ENCODE measurements at places on chromosomes 3 and 15. TPM values are rescaled to one million over a fixed set of nuclear protein-coding genes. Genes with fewer than 3 reads are reported as not detected.

Gene OIP5
- total RNA-seq, result 0.55 TPM

DNA sequence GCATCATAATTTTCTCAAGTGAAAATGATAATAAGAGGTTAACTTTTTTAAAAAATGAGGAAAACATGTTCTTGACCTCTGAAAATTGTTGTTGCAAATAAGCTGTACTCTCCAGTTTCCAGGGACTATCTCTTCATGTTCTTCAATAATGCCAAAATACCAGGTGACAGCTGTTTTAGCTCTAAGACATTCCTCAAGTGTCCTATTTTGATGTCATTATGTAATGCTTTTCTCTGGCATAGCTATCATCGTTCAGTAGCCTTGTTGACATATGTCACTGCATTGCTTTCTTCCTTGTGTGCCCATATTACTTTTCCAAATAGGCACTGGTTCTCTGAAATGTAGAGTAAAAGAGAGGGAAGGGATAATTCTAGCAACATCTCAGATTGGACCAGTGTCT, 5.7 kb upstream of the FILIP1L start:
- no peak overlapping the region for H3K27ac ChIP-seq
- no peak for DNase-seq
- H3K4me3 ChIP-seq, result no peak overlapping the region
- H3K36me3 ChIP-seq, result no peaks in the 10 kb centered on the region
- H3K27me3 ChIP-seq, result no peaks in the 10 kb centered on the region

GRCh38 chr3:48634661-48635221, 520 bp downstream of the SLC26A6 start:
- peaks cover 18% of the 10 kb centered on the region for H3K4me1 ChIP-seq
- H3K27ac ChIP-seq, result peak overlapping the region; percentile 70
- DNase-seq, result peak; percentile 78

Gene SEMA3B
- total RNA-seq, result 120 TPM

DNA sequence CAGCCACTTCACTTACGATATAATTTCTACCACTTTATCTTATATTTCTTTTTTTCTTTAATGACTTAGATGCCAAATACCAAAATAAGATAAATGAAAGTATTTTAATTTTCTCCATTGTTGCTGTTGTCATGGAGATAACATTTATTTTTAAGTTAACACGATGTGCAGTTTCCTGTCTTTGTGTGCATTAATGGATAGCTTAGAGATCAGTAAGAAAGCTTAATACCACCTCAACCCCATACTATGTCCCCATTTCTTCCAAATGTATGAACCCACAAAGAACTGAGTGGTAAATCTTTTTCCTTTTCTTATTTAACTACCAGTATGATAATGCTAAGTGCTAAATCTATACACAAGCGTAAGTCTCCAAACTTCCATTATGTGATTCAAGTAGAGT, 17.1 kb downstream of the PCNP start:
- H3K36me3 ChIP-seq, result peaks cover 73% of the 10 kb centered on the region
- no peaks in the 10 kb centered on the region for H3K4me1 ChIP-seq
- no peaks in the 10 kb centered on the region for H3K27me3 ChIP-seq
- no peak overlapping the region for H3K27ac ChIP-seq
- no peak overlapping the region for H3K4me3 ChIP-seq

DNA sequence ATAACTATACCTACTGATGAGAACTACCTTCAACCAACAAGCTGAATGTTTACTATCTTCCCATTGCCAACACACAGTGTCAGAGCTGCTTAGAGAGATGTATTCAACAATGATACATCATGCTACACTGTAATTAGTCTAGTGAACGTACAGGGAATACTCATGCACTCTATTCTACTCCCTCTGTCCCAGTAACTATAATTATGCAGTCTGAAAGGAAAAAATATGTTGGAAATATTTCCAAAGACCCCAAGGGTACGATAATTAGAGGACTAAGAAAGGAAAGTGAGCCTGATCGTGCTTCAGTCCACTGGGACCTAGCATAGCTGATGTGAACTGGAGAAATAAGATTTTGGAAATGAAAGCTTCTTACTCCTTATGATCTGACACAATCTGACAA, 36.9 kb upstream of the FSIP1 start:
- DNase-seq, result no peak
- no peak overlapping the region for H3K27ac ChIP-seq
- H3K4me3 ChIP-seq, result no peak overlapping the region
- H3K27me3 ChIP-seq, result no peaks in the 10 kb centered on the region

Gene DCBLD2
- 35.8 TPM for total RNA-seq

Gene GPR62
- not detected for total RNA-seq

- no peak overlapping the region for H3K27ac ChIP-seq
- no peaks in the 10 kb centered on the region for H3K4me1 ChIP-seq
- no peak for DNase-seq
- no peaks in the 10 kb centered on the region for H3K27me3 ChIP-seq
Measured at GRCh38 chr15:58671186-58671585, 78.3 kb downstream of the ADAM10 start.

Gene ST6GAL1
- 116 TPM for total RNA-seq

- H3K36me3 ChIP-seq, result no peaks in the 10 kb centered on the region
- no peak overlapping the region for H3K27ac ChIP-seq
- no peaks in the 10 kb centered on the region for H3K4me1 ChIP-seq
- DNase-seq, result peak; percentile 39
- no peaks in the 10 kb centered on the region for H3K27me3 ChIP-seq
Measured at GRCh38 chr3:14767245-14768051, 51.3 kb upstream of the FGD5 start.

Gene CCR9
- not detected for total RNA-seq

DNA sequence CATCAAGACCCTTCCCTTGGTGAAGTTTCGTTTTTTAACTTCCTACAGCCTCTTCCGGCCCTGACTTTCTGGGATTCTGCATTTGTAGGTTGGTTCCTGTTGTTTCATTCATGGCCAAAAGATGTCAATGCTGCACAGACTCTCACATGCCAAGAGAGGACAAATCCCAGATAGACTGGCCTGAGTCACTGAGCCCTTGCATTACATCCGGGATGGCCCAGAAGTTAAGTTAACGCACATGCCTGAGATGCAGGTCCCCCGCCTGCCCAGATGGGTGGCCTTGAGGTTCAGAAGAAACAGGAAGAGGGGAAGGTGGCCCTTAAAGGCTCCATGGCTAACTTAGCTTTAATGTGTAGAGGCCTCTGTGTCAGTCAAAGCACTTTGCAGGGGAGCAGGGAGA, 51.6 kb upstream of the SRGAP3 start:
- no peaks in the 10 kb centered on the region for H3K27me3 ChIP-seq
- peaks cover 5% of the 10 kb centered on the region for H3K4me1 ChIP-seq
- no peak overlapping the region for H3K4me3 ChIP-seq

DNA sequence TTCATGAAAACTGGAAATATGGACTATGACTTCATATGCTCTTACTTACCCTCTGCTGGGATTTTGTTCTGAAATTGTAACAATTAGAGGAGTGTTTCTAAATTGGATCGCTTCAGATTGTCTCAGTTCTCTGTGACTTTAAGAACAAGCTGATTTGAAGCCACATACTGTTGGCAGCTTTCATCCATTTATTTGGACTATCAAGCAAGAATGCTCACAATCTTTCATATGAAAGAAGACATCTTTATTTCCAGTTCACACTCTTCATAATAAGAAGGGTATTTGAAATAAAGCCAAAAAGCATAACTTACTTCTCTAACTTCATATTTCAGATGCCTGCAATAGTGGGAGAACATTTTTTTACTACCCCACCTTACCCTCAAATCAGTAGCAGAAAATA, 491.6 kb upstream of the TPRG1 start:
- H3K27ac ChIP-seq, result peak overlapping the region; percentile 44
- no peaks in the 10 kb centered on the region for H3K36me3 ChIP-seq
- H3K4me3 ChIP-seq, result no peak overlapping the region
- peaks cover 19% of the 10 kb centered on the region for H3K4me1 ChIP-seq
- H3K27me3 ChIP-seq, result no peaks in the 10 kb centered on the region

GRCh38 chr15:94970096-94970495, 738.7 kb downstream of the MCTP2 start:
- no peaks in the 10 kb centered on the region for H3K27me3 ChIP-seq
- no peak overlapping the region for H3K4me3 ChIP-seq
- no peak overlapping the region for H3K27ac ChIP-seq
- DNase-seq, result no peak
- no peaks in the 10 kb centered on the region for H3K4me1 ChIP-seq

- DNase-seq, result peak; percentile 79
- no peak overlapping the region for H3K4me3 ChIP-seq
- no peaks in the 10 kb centered on the region for H3K27me3 ChIP-seq
Measured at GRCh38 chr3:9715764-9716437, 12.3 kb downstream of the CPNE9 start.

Gene DLG1
- 77.5 TPM for total RNA-seq

Gene SPINT1
- 96.8 TPM for total RNA-seq

DNA sequence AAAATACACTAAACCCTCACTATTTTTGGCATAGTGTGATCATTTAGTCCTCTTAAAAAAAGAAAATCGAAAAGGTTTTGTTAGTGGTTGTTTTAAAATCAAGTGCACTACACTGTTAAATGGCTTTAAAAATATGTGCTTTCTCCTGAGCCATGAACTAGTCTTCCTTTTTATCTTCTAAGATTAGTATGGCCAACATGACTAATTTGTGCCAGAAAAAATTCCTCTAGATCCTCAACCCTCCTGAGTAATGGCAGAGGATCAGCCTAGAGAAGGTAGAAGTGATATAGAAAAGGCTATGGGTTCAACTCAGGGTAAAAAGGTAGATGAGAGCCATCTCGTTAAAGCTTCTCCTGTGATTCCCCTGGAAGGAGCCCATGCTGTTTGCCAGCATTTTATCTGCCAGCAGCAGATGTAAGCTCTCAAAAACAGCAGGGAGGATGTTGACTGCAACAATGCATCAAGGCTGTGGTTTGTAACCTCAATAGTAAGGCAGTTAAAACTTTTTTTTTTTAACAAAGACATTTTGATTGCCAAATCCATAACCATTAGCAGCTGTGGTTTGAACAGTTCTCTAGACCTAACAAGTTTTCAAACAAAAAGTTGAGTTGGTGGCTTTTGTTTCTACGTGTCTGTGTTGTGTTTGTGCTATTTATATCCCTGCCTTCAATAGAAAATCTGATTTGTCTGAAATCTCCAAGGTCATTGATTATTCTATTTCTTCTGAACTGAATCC, 30.2 kb upstream of the ZNF609 start:
- peaks cover 37% of the 10 kb centered on the region for H3K36me3 ChIP-seq
- H3K27me3 ChIP-seq, result no peaks in the 10 kb centered on the region
- H3K4me1 ChIP-seq, result peaks cover 9% of the 10 kb centered on the region
- no peak for DNase-seq

Gene TLR9
- total RNA-seq, result 0.87 TPM

GRCh38 chr15:41983621-41984571, 11.5 kb upstream of the EHD4 start:
- H3K36me3 ChIP-seq, result no peaks in the 10 kb centered on the region
- peaks cover 6% of the 10 kb centered on the region for H3K4me1 ChIP-seq
- no peak overlapping the region for H3K27ac ChIP-seq
- no peak overlapping the region for H3K4me3 ChIP-seq
- H3K27me3 ChIP-seq, result no peaks in the 10 kb centered on the region

DNA sequence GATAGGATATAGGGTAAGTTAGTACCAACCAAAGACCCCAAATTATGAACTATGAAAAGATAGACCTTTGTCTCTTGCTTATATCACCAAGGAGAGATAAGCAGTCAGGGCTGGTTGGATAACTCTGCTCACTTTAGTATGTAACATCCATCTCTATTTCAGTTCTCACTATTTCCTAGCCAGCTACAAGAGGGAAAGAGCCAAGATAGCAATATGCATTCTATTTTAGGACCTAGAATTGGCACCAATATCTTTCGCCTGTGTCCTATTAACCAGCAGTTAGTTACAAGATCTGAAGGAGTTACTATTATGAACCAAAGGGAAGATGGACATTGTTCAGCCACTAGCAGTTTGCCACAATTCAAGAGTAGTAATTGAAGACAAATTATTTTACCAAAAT, 457.5 kb downstream of the NSUN3 start:
- no peak for DNase-seq
- no peak overlapping the region for H3K27ac ChIP-seq
- no peaks in the 10 kb centered on the region for H3K27me3 ChIP-seq
- H3K4me3 ChIP-seq, result no peak overlapping the region

GRCh38 chr15:93152951-93153350, 63.9 kb upstream of the RGMA start:
- no peaks in the 10 kb centered on the region for H3K36me3 ChIP-seq
- no peak for DNase-seq
- no peaks in the 10 kb centered on the region for H3K4me1 ChIP-seq
- H3K27me3 ChIP-seq, result no peaks in the 10 kb centered on the region
- H3K4me3 ChIP-seq, result no peak overlapping the region
- H3K27ac ChIP-seq, result no peak overlapping the region

- no peaks in the 10 kb centered on the region for H3K27me3 ChIP-seq
- peak overlapping the region; percentile 39 for H3K4me3 ChIP-seq
- H3K36me3 ChIP-seq, result no peaks in the 10 kb centered on the region
- no peak for DNase-seq
- H3K4me1 ChIP-seq, result peaks cover 31% of the 10 kb centered on the region
- no peak overlapping the region for H3K27ac ChIP-seq
Measured at GRCh38 chr3:46372492-46373359, 2.0 kb downstream of the CCR5 start.

Gene TRPM1
- not detected for total RNA-seq

DNA sequence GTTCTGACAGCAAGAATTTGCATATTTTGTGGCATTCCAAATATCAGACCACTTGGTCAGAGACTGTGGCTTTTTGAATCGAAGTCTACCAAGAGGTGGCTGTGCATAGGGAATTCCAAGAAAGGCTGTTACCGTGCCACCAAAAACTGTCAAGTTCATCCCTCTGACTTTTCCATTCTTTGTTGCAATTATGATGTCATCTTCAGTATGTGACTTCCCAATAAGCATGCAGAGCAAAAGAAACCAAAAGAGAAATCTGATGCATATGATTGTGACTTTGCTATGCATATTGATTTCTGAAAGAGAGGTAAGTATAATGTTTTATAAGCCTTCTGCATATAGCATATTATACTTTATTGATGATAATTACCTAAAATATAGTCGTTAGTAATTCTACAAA, 6.5 kb downstream of the BCHE start:
- no peaks in the 10 kb centered on the region for H3K36me3 ChIP-seq
- H3K4me1 ChIP-seq, result no peaks in the 10 kb centered on the region
- H3K27me3 ChIP-seq, result no peaks in the 10 kb centered on the region
- no peak overlapping the region for H3K4me3 ChIP-seq
- H3K27ac ChIP-seq, result no peak overlapping the region

- no peak overlapping the region for H3K4me3 ChIP-seq
- H3K4me1 ChIP-seq, result no peaks in the 10 kb centered on the region
- H3K27ac ChIP-seq, result no peak overlapping the region
- DNase-seq, result no peak
- H3K27me3 ChIP-seq, result no peaks in the 10 kb centered on the region
Measured at GRCh38 chr3:57872606-57873005, 116.5 kb downstream of the SLMAP start.

- no peak overlapping the region for H3K4me3 ChIP-seq
- DNase-seq, result peak; percentile 68
- H3K27ac ChIP-seq, result no peak overlapping the region
- no peaks in the 10 kb centered on the region for H3K36me3 ChIP-seq
Measured at GRCh38 chr15:100438570-100438969, 90.2 kb downstream of the CERS3 start.

Gene TIGIT
- 1.7 TPM for total RNA-seq

Gene MCTP2
- total RNA-seq, result 35.3 TPM

- no peaks in the 10 kb centered on the region for H3K4me1 ChIP-seq
- no peaks in the 10 kb centered on the region for H3K27me3 ChIP-seq
- no peak overlapping the region for H3K27ac ChIP-seq
- no peak for DNase-seq
Measured at GRCh38 chr3:166123576-166123975, 286.4 kb upstream of the BCHE start.

Gene P2RY1
- total RNA-seq, result 22.5 TPM

Gene RTP2
- total RNA-seq, result not detected

- H3K27me3 ChIP-seq, result no peaks in the 10 kb centered on the region
- H3K4me3 ChIP-seq, result no peak overlapping the region
- no peaks in the 10 kb centered on the region for H3K4me1 ChIP-seq
- H3K36me3 ChIP-seq, result no peaks in the 10 kb centered on the region
Measured at GRCh38 chr15:70566989-70567388, 196.4 kb downstream of the UACA start.

Gene SST
- not detected for total RNA-seq

Gene SHC4
- 0.32 TPM for total RNA-seq

All from upper lobe of right lung (tissue), 1 donor.